ENCODE measurements at places on chromosomes 12 and 14.
A peak's percentile ranks its signal among the peaks of the same experiment; 100 is the strongest.

DNA sequence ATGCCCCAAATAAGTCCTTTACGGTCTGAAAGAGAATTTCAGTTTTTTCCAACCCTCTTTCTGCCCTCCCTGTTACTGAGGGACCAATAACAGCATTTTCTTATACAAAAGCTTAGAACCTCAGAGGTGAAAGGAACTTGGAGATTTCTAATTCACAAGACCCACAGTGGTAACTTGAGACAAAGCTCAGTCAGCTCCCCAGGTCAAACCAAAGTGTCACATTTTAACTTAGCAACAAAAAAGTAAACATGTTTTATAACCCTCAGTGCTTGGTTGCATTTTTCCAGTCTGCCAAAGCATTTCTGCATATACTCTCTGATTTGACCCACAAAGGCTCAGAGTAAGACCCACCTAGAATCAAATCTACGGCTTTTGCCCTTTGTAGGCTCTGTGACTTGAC lies 415.2 kb downstream of the VRK1 start:
- no peak for DNase-seq

- peak; percentile 49 for DNase-seq
Measured at GRCh38 chr14:55245657-55246268, 25.5 kb upstream of the FBXO34 start.

DNA sequence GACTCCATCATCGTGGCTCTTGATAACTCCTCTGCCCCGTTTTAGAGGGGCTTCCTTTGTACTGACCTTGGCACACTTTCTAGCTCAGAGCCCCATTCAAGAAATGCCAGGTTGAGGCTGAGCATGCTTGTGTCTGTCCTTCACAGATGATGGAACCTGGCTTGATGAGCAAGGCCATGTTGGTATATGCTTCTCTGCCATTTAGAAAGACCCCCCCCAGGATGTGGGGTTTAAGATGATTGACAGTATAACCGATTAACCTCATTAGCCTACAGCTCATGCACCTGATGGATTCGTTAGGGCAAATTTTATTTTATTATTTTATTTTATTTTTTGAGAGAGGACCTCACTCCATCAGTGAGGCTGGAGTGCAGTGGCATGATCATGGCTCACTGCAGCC lies 21.0 kb downstream of the BATF start:
- no peak for DNase-seq

- DNase-seq: peak; percentile 61
Measured at GRCh38 chr14:99155173-99156089, 116.6 kb downstream of the BCL11B start.

DNA sequence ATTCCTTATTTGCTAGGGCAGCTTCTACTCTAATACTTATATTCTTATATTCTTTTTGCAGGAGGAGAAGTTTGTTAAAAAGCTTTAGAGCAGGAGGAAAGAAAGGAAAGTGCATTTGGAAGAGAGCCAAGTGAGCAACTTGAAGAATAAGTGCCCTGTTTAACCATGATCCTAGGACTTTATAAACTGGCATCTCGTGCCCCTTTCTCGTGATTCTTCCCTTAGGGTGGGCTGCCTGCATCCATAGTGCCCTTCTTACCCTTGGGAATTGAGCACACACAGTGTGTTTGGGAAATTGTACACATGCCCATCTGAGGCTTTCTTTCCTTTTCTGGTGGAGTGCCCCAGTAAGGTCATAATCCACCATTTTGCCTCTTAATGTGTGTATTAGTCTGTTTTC lies 141.9 kb downstream of the NUBPL start:
- DNase-seq: no peak

DNA sequence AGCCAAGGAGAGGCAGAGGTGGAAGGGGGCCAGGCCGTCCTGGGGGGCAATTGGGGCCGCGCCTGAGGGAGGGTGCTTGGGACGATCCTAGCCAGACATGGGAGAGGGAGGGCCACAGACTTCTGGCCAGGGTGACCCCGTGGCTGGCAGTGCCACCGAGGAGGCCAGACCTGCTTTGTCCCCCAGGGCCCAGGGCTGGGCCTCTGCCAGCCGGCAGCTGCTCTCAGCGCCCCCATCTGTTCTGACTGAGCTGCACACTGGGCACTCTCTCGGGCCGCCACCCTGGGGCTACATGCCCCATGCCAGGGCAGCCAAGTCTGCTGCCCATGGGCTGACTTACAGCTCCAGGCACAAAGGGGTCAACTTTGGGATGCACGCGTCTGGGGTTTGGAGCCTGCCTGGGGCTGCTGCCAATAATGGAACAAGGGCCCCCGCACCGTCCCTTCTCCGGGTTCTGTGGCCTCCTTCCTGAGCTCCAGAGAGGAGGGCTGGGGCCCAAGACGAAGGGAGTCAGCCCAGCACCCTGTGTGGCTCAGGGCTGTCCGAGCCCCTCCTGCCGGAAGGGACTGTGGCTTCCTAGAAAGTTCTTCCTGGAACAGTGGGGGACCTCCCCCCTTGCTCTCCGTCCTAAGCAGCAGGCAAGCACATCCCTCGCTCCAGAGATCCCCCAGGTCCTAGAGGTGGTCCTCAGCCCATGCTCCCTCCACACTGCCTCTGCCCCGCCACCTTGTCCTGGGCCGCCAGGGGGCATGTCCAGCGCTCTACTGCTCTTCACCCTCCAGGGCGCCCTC lies 1.1 kb downstream of the ADSS1 start:
- no peak for DNase-seq

GRCh38 chr12:41661141-41661765 lies 473.1 kb downstream of the PDZRN4 start:
- DNase-seq: no peak

DNA sequence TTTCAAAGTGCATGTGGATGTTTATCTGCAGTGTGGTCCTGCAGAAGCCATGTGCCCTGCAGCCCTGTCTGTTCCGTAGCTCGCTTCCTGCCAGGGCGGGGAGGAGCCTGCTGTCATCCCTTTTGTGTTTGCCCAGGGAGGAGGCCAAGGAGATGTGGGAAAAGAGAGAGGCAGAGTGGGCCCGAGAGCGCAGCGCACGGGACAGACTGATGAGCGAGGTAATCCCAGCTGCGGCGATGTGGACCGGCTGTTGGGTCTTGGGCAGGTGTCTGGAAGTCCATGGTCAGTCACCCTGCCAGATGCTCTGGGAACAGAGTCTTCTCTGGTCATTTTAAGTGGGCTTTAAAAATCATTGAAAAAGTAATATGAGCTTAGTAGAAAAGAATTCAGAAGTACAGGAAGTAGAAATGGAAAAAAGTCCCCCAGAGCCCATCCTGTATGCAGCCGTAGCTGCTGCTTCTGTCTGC lies 12.8 kb downstream of the TCHP start:
- DNase-seq: no peak

GRCh38 chr12:90484094-90484493 lies 470.9 kb downstream of the CCER1 start:
- DNase-seq: no peak

GRCh38 chr14:96246539-96246847 lies 9.5 kb upstream of the BDKRB1 start:
- DNase-seq: peak; percentile 98

DNA sequence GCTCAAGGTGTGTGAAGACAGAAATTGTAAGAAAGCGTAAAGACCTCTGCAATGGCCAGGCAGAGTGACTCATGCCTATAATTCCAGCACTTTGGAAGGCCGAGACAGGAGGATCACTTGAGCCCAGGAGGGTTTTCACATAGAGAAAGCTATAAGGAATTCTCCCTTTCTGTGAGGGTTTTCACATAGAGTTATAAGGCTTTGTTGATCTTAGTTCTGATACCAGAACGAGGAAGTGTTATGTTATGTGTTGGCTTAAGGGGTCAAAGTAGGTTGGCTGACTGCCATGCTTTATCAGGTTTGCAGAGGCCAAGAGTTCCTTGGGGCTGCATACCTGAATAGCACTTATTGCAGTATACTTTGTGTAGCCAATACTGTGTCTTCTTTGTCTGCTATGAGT lies 139.1 kb downstream of the ERC1 start:
- DNase-seq: peak; percentile 41

DNA sequence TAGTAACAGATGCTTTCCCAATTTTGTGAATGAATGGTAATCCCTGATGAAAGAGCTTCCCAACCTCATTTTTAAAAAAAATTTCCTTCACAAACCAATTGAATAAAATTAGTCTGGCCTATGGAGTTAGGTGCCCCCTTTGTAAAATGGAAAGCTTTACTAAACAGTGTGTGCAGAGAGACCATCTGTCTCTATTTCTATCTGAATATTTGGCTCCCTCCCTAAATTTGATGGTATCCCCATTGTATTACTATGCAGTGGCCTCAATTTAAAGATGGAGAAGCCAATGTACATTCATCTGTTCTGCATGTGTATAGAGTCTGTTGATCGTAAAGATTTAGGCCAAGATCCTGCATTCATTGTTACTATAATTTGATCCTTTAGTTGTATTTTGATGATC lies 397.7 kb upstream of the RGS6 start:
- DNase-seq: no peak

DNA sequence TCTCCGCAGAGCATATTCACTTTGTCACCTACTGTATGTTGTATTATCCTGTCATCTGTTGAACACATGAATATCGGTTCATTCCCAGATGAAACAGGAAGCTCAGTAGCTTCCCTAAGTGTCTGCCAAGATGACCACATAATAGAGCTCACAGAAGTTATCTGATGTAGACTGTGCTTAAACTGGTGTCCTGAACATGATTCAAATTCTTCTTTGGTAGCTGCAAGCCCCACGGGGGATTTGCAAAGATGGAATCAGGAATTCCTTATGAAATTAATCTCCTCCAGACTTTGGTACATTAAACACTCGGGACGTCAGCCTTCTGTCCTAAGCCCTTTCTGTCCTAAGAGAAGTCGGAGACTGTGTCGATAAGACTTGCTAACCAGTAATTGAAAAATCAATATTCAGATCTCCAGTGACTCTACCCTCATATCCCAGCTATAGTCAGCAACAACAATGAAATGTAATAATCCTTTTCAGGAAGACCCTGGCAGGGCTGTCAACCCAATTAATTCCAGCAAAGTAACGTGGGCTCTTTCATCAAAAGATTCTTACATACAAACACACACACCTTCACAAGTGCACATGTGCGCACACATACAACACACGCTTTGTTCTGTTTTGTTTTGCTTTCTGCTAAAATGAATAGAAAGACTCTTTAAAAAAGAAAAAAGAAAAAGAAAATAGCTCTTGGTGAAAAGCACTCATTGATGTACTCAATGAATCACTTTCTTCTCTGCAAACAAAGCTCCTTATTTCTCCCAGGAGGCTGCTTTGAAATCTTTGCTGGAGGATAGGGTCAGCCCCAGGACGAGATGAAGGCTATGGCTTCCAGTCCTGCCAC lies 127.2 kb downstream of the RIMBP2 start:
- DNase-seq: no peak

- DNase-seq: no peak
Measured at GRCh38 chr12:116106870-116107269, 170.6 kb downstream of the MED13L start.

GRCh38 chr12:129193263-129193871 lies 340.1 kb downstream of the GLT1D1 start:
- peak; percentile 36 for DNase-seq

DNA sequence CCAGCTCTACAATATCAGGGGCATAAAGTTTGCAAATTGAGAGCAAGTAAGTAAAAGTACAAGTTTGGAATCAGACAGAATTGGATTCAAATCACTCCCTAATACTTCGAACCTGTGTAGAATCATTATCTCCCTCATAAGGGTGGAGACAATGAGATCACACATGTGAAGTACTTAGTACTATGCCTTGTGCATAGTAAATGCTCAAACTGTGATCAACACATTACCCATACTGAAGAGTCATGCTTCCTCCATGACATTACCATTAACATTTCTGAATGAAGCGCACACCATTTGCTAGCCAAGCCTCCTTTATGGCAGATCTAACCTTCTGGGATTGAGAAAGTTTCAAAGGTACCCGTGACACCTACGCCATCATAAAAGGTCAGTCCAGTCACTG lies 26.6 kb upstream of the NRDE2 start:
- DNase-seq: no peak

- DNase-seq: no peak
Measured at GRCh38 chr12:81350309-81350708, 272.4 kb downstream of the ACSS3 start.

GRCh38 chr14:101253948-101254347 lies 307.3 kb upstream of the DIO3 start:
- no peak for DNase-seq

DNA sequence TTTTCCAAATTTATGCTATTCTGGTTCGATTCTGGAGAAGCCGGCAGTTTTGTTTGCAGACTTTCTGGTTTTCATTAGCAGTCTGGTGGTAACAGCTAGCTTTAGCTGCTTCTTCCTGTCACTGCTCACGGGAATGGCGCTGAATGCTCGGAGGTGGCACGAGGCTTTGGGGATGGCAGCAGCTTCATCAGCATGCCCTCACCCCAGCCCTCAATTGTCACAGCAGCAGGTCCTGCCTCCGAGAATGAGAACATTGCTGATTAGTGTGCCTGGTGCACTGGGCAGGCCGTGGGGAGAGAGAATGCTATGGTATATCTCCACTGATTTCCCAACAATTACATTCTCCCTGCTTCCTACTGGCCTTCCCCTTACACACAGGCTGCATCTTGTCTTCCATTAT lies 73.6 kb downstream of the SAMD4A start:
- no peak for DNase-seq

- peak; percentile 13 for DNase-seq
Measured at GRCh38 chr12:9646794-9647781, 22.4 kb upstream of the CLEC2D start.

DNA sequence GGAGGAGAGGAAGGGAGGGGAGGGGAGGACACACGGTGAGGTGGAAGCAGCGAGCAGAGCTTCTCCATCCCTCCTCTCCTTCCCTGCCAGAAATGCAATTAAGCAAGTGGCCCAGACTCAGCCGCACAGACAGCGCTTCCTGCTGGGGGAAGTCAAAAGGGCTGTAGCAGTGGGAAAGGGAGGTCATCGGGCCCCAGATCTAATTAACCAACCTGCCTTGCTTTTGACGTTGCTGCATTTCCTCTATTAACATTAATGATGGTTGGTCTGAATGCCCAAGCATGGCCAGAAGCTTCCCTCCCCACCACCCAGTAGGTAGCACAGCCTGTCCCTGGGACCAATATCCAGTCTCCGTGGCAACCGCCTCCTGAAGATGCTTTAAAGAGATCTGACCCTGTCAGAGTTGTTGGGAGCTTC lies 4.6 kb upstream of the NGB start:
- no peak for DNase-seq

GRCh38 chr12:12723149-12723680 lies 6.0 kb downstream of the CDKN1B start:
- DNase-seq: peak; percentile 36

GRCh38 chr14:50061664-50062437 lies 54.5 kb downstream of the VCPKMT start:
- DNase-seq: peak; percentile 52
